ENCODE measurements at places on chromosomes 11 and 22.
A peak's percentile ranks its signal among the peaks of the same experiment; 100 is the strongest.

DNA sequence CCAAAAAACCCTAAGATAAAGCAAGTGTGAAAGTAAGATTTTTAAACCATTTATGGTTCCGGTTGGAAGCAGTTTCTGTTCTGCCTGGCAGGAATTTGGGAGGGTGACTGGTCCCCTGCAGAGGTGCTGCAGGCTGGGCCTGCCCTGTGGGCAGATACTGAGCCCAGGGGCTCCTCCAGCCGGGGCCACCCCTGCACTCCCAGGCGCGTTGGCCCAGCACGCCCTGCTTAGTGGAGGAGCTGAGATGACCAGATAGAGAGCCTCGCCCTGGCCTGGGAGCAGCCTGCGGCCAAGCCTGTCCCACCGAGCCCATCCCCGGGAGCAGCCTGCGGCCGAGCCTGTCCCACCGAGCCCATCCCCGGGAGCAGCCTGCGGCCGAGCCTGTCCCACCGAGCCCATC lies 8.0 kb downstream of the PHLDA2 start:
- DNase-seq: no peak

DNA sequence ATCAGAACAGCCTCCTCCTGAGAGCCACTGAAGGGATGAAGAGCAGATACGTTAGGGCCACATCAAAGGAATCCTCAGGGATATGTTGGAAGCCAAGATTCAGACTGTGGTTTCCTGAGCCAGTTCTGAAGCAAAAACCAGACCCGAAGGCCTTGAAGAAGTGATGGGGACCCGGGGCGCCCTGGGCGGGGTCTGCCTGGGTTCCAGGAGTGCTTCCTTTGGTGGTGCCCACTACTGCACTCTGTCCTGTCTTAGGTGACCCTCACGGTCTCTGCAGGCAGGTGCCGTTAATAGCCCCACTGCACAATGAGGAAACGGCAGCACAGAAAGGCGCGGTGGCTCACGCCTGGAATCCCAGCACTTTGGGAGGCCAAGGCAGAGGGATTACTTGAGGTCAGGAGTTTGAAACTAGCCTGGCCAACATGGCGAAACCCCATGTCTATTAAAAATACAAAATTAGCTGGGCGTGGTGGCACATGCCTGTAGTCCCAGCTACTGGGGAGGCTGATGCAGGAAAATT lies 12.9 kb upstream of the SH3BP1 start:
- no peak for DNase-seq

- no peak for DNase-seq
Observed at GRCh38 chr11:134542401-134543165, 130.5 kb upstream of the B3GAT1 start.

GRCh38 chr11:27839226-27839913 lies 139.1 kb upstream of the BDNF start:
- DNase-seq: no peak

- DNase-seq: peak; percentile 54
Observed at GRCh38 chr22:43996170-43996980, 27.7 kb upstream of the PARVB start.

GRCh38 chr11:73632996-73633395 lies 13.4 kb upstream of the PLEKHB1 start:
- no peak for DNase-seq

DNA sequence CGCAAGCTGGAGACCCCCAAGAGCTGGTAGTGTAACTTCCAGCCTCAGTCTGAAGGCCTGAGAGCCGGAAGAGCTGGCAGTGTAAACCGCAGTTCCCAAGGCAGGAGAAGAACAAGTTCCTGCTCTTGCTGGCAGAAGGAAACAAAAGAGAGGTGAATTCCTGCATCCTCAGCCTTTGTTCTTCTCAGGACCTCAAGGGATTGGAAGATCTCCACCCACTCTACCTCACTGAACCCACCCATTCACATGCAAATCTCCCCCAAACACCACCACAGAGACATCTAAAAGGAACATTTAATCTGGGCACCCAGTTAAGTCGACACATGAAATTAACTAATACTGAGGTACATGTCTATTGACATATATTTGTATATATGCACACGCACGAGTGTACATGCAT lies 1310.3 kb downstream of the TBC1D22A start:
- DNase-seq: no peak

DNA sequence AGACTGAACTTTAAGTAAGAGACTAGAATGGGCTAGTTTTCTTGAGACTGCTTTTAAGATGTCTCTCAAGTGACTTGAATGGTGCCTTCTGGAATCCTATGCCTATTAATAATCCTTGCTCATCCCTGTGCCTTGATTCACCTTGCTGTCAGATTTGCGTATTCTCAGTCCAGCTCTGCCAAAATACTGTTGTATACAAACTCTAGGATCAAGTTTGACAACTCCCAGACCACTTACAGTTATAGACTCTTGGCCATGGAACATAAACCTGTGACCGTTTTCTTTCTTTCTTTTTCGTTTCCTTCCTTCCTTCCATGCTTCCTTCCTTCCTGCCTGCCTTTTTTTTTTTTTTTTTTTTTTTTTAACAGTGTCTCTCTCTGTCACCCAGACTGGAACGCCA lies 2390.9 kb upstream of the RAG2 start:
- DNase-seq: no peak

DNA sequence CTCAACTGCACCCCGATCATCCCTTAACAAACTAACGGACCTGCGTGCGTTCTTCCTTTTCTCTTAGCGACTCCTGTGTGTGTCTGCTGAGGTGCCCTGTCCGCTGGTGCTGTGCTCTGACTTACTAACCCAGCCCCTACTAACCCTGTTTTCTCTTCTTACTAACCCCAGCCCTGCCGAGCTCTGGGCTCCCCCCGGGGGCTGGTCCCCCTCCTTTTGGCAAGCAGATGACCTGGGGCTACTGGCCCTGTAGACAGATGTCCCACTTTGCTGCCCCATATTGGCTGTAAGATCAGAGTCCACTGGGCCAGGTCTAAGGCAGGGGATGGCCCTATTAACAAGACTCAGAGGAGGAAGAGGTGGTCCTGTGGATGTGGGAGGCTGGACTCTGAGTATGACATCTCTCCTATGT lies 14.7 kb downstream of the MIAT start:
- DNase-seq: no peak
